ENCODE measurements at places on chromosomes 2 and 18.
A peak's percentile ranks its signal among the peaks of the same experiment; 100 is the strongest.

- no peak for DNase-seq
These were observed 628.5 kb upstream of the KLHL29 start for GRCh38 chr2:22756276-22757043.

DNA sequence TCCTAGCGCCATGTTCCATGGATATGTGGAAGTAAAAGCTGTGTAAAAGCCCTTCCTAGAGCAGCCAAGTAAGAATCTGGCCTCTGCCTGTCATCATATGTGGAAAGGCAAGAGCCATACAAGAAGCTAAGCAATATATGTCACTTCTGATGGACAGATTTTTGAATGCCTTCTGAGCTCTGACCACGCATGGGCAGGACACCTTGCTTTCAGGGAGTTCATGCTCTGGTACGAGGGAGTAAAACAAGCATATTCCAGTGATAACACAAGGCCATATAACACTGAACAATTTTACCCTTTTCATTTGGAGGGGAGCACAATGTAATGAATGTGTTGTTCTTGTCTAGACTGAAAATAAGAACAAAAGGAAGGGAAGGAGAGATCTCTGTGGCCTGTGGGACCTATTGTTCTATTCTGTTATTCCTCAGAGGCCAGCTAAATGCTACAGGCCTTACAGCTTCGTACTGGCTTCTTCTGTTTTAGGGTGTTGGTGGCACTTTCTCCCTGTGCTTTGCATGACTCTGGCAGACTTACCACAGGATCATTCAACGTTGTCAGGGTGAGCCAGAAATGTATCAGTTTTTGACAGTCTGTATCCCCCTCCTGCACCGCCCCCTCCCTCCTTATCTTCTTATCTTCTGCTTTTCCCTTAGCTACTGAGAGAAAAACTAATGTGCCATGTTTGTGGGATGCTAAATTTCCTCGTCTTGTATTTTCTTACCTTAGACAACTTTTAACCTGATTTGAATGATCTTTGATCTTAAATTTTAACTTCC is 99.5 kb downstream of the MAP4K4 start:
- no peak for DNase-seq

DNA sequence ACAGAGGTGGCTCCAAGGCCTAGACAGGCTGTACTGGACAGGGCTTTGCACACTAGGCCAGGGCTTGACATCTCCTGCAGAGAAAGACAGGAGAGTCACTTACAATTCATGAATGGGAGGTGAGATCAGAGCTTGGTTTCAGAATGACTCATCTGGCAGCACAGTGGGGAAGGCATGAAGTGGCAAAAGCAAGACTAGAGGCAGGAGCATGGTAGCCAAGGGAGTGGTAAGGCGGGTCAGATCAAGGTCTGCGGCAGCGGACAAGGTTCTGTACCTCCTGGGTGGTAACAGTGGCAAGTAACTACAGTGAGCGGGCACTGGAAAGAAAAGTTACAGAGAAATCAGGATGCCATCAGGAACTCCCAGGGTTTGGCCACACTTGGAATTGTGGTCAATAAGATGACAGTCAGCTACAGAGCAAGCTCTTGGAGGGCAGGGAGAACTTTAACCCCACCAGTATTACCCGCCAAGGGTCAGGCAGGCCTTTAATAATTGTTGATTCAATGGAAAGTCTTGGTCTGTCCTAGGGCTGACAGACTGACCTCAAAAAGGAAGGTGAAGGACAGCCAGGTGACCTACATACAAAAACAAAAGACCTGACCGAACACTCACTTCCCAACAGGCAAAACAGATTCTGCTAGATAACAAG is 5.7 kb downstream of the MCFD2 start:
- peak; percentile 67 for DNase-seq

GRCh38 chr2:229154381-229154780 is 116.7 kb downstream of the PID1 start:
- DNase-seq: peak; percentile 83

GRCh38 chr2:31347750-31348149 is 66.8 kb downstream of the XDH start:
- DNase-seq: peak; percentile 86

DNA sequence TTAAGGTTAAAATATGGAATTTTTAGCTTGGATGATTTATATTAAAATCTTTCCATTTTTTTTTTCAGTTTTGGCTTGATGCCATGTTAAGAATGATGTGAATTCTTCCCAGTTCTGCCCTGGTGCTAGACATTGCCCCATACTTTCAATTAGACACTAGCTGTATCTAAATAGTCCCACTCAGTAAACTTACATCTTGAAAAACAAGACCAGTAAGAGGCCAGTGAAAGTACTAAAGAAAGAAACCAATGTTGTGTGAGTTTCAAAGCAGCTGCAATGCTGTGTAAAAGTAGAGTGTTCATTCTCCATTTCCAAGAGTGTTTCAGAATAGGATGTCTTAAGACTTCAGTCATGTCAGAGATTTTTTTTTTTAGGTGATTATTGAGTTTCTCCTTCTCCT is 40.0 kb upstream of the CYBRD1 start:
- DNase-seq: no peak

Data from GM03348 (cell line).